Brain pericyte (primary cell): ENCODE measurements at places on chromosomes 4 and X.

- no peak for DNase-seq
Observed at GRCh38 chr4:106615410-106615945, 246.9 kb upstream of the GIMD1 start.

GRCh38 chrX:327660-328126, 9.1 kb upstream of the GTPBP6 start:
- DNase-seq = no peak

DNA sequence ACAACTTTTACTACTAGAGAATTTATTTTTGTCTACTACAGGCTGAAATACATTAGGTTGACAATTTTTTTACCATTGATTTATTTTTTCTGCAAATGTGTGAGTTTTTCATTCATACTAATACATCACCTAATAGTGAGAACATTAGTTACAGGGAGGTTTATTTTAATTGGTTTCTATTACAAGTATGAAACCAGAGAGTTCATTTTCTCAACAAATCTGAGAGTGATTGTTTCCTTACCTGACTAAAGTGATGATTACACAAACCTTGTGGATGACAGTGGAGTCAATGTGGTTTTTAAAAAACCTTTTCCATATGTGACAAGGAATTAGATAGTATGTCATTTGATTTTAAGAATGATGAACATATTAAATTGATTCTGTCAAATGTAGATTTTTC, 227.4 kb downstream of the PALLD start:
- DNase-seq = no peak

- DNase-seq = no peak
Observed at GRCh38 chrX:103754401-103754800, 22.2 kb upstream of the PLP1 start.

DNA sequence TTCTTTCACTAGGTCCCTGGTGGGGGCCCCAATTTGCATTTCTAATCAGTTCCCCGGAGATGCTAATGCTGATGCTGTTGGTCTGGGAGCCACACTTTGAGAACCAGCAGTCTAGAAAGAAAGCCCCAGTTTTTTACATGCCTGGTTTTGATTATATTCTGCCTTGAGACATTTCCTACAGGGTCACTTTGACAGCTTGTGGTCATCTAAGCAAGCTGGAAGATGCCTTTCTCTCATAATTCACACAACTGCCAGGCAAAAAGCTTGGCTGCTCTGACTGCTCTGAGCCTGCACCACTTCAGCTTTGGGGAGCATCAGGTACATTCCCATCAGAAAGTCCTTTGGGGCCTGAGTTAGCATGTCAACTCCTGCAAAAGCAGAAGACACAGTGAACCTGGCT, 5.9 kb upstream of the PLAC1 start:
- no peak for DNase-seq

DNA sequence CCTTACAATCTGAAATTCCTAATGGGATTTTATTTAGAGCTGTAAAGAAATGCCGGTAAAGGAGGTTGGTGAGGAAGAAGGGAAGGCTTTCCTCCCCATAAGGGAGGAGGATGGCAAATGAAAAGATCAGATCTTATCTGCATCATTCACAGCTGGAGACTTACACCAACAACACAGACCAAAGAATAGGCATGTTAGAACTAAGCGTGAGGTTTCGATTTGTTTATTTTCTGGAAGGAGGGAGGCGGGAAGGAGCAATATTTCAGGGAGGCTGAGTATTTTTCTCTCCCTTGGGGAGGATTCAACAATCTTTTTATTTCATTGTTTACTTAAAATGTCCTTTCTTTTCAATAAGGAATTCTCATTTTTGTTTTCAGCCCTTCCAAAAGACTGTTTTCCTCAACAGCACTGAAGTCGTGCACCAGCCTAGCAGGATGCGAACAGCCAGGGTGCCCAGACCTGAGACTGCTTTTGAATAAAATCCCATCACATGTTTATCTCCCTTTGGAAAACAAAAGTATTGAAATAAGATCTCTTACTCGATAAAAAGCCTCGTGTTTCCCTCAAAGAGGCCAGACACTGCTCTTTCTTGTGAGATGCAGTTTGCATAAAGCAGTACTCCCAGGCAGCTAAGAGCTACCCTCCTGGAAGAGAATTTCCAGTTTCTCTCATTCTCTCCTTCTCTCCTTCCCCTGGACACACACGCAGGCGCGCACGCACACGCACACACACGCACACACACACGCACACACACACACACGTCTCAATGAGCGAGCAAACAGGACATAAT, 236.1 kb downstream of the MGST2 start:
- no peak for DNase-seq
